Upper lobe of right lung (tissue), 1 donor: ENCODE measurements at places on chromosomes 4 and X. TPM values are rescaled to one million over a fixed set of nuclear protein-coding genes. Genes with fewer than 3 reads are reported as not detected.
A peak's percentile ranks its signal among the peaks of the same experiment; 100 is the strongest.

DNA sequence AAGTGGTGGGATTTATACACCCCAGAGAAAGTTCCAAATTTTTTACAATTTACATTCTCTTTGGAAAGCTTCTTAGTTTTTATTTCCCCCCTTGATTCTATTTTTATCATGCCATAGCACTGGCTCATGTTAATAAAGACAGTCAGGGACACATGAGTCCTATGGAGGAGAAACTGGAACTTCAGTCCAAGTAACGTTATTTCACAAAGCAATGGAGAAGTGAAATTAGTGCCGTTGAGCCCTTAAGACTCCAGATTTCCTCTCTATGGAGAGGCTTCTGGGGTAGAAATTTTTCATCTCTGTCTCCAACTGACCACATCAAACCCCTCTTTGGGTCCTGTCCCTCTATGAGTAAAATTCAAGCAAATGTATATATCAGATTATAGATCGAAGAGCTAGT, 12.8 kb upstream of the TASL start:
- no peak overlapping the region for H3K27ac ChIP-seq
- no peak overlapping the region for H3K4me3 ChIP-seq
- H3K27me3 ChIP-seq, result no peaks in the 10 kb centered on the region
- DNase-seq, result no peak
- H3K4me1 ChIP-seq, result no peaks in the 10 kb centered on the region
- H3K36me3 ChIP-seq, result no peaks in the 10 kb centered on the region

GRCh38 chr4:78650106-78651024, 98.8 kb downstream of the ANXA3 start:
- H3K36me3 ChIP-seq, result no peaks in the 10 kb centered on the region
- no peak overlapping the region for H3K4me3 ChIP-seq
- H3K4me1 ChIP-seq, result peaks cover 32% of the 10 kb centered on the region
- H3K27ac ChIP-seq, result peak overlapping the region; percentile 6
- no peaks in the 10 kb centered on the region for H3K27me3 ChIP-seq

DNA sequence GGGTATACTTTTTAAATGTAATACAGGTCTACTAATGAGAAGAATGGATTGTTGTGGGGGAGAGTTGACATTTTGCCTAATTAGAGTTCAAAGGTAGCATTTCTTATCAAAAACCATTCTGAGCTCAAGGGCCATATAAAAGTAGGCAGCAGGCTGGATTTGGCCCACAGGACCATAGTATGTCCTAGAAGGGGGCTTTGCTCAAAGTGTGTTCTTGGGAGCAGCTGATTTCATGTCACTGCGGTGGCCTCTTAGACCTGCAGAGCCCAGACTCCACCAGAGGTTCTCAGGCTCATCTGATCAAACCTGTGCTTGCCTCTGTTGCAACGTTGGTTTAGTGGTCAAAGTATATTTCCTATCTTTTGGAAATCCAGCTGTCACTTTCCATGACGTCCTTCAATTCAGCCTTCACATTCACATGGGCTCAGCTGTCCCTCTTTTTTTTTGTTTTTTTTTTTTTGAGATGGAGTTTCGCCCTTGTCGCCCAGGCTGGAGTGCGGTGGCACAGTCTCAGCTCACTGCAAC, 34.6 kb upstream of the TENM3 start:
- peaks cover 9% of the 10 kb centered on the region for H3K27me3 ChIP-seq
- H3K4me1 ChIP-seq, result no peaks in the 10 kb centered on the region
- H3K4me3 ChIP-seq, result no peak overlapping the region
- peak overlapping the region; percentile 24 for H3K27ac ChIP-seq
- no peak for DNase-seq

DNA sequence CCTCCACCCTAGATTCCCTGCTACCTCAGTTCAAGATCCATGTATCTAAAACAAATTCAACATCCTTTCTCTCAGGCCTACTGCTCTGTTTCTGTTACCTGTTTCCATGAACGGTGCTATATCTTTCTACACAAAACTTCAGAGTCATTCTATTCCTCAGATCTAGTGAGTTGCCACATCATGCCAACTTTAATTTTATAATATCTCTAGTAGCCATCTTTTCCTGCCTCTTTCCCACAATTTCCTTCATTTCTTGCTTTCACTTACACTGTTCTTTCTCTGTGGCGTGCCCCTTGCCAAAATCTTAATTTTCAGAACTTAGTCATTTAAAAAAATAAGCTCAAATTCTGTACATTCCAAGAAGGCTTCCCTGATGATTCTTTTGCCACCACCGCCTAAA, 15.2 kb downstream of the GUCY1A1 start:
- no peak overlapping the region for H3K4me3 ChIP-seq
- H3K27me3 ChIP-seq, result no peaks in the 10 kb centered on the region
- no peak overlapping the region for H3K27ac ChIP-seq
- H3K36me3 ChIP-seq, result no peaks in the 10 kb centered on the region

GRCh38 chr4:55965585-55965984, 16.8 kb downstream of the CEP135 start:
- H3K4me3 ChIP-seq, result no peak overlapping the region
- H3K27me3 ChIP-seq, result no peaks in the 10 kb centered on the region
- DNase-seq, result no peak
- H3K36me3 ChIP-seq, result peaks cover 15% of the 10 kb centered on the region
- H3K27ac ChIP-seq, result no peak overlapping the region

GRCh38 chr4:143184503-143185252, at the start of gene USP38:
TSS of gene USP38 (plus strand) at chr4:143184917. CDS start at chr4:143185451, 534 bp downstream.
- no peaks in the 10 kb centered on the region for H3K27me3 ChIP-seq
- H3K4me3 ChIP-seq, result peak within 1 kb of the TSS; percentile 87
- H3K4me1 ChIP-seq, result peaks cover 27% of the 10 kb centered on the region
- peak; percentile 96 for DNase-seq
- H3K27ac ChIP-seq, result peak within 1 kb of the TSS; percentile 94

GRCh38 chr4:154004507-154005170, 215.8 kb upstream of the SFRP2 start:
- no peak for DNase-seq
- peak overlapping the region; percentile 67 for H3K27ac ChIP-seq
- peaks cover 5% of the 10 kb centered on the region for H3K4me1 ChIP-seq
- H3K4me3 ChIP-seq, result no peak overlapping the region

Gene DUX4
- not detected for total RNA-seq

Gene GYG2
- 1.4 TPM for total RNA-seq

Gene PNMA3
- total RNA-seq, result 0.32 TPM

- peaks cover 17% of the 10 kb centered on the region for H3K27me3 ChIP-seq
- no peak for DNase-seq
- H3K4me3 ChIP-seq, result no peak overlapping the region
- no peaks in the 10 kb centered on the region for H3K4me1 ChIP-seq
These were observed 16.0 kb downstream of the PRDM8 start for GRCh38 chr4:80213117-80213815.

Gene PCDH18
- total RNA-seq, result 6.9 TPM

DNA sequence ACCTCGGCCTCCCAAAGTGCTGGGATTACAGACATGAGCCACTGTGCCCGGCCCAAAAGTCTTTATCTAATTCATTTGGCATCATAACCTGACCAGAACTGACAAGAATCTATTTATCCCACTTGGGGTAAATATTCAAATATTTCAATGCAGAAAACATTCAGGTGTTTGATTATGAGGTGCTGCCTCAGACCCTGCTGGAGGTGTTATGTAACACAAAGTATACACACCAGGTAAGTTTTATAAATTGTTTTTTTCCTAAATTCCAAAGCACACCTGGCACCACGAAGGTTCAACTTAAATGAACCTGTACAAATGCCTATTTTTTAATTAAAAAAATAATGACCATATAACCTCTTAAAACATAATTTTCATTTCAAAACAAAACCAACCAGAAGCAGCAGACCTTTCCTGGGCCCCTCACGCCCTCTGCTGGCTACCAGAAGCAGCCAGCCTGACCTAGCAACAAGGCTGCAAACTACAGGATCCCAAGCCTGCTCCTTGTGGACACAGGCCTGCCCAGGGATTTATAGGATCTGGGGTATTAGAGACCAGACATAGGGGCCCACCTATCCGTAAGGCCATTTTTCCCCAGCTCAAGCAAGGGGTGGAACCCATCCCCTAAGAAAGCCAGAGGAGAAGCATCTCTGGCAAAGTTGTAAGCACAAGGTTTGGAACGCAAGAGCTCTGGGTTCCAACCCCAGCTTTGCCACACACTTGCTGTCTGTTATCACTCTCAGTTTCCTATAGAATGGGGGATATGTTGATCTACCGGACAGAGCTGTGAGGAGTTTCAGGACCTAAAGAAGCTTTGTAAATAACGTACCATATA, 11.7 kb downstream of the OTUD5 start:
- no peaks in the 10 kb centered on the region for H3K27me3 ChIP-seq
- no peaks in the 10 kb centered on the region for H3K36me3 ChIP-seq
- H3K4me3 ChIP-seq, result no peak overlapping the region
- DNase-seq, result peak; percentile 66

DNA sequence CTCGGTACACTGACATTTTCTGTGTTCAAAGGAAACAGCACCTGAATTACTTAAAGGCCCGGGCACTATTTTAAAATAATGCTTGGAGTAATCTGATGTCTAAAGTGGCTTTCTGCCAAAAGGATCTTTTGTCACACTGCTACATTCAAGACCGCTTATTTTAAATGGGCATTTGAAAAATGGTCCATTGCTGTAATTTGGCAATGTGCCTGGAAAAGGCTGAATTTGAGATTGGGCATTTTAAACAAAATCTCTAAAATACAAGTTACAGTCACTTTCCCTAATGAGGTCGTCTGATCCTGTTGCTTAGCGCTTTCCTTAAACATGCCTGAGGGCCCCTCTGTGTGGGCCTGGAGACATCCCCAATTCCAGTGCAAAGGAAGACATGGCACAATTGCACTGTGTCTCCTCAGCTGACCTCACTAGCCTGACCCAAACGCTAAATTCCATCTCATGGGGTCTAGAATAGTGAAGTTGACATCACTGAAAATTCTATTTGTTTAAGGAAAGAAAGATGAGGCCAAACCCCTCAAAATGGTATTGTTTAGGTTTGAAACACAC, 214.2 kb downstream of the GPC3 start:
- H3K4me3 ChIP-seq, result no peak overlapping the region
- DNase-seq, result no peak
- no peak overlapping the region for H3K27ac ChIP-seq
- H3K4me1 ChIP-seq, result no peaks in the 10 kb centered on the region
- no peaks in the 10 kb centered on the region for H3K36me3 ChIP-seq

Gene MID2
- 25.2 TPM for total RNA-seq

DNA sequence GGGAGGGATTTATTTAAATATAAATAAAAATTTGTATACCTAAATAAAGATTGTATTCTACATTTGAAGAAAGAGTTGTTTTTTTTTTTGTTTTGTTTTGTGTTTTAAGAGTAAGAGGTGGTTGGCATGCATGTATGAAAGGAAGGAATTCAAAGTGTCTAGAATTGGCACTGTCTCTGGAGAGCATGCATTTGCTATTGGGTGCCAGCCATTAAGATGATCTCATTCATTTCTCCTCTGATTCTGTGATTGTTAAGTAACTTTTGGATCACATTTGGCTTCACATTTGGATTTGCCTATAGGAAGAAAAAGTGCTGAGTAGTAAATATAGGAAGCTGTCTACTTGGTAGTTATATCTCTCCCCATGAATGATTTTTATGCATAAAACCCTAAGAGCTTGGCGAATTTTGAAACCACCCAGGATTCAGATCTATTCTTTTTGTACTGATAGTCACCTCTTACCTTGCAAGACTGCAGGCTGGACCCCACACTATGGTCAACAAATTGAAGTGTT, 7.8 kb upstream of the BOD1L1 start:
- H3K36me3 ChIP-seq, result no peaks in the 10 kb centered on the region
- H3K27ac ChIP-seq, result no peak overlapping the region

DNA sequence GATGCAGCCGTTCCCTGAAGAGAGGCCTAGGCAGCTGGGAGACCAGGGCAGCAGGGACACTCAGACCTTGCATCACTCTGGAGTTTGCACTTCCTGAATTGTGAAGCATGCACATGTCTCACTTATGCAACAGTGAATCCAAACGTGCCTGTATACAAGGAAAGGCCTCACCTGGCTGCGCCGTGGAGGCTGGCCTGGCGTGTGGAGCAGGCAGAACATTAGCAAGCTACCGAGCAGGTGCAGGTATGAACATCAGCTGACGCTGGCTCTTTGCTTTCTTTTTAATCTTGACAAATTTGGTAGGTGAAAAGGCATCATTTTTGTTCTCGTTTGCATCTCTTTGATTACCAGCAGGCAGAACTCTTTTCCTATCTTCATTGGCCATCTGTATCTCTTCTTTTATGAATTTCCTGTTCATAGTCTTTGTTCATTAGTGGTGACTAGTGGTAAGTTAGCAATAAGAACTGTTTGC, 37.1 kb upstream of the IRAK1 start:
- peaks cover 4% of the 10 kb centered on the region for H3K36me3 ChIP-seq
- no peak overlapping the region for H3K4me3 ChIP-seq
- H3K27me3 ChIP-seq, result no peaks in the 10 kb centered on the region
- H3K27ac ChIP-seq, result no peak overlapping the region
- no peak for DNase-seq

GRCh38 chr4:33184657-33185290, 2464.6 kb downstream of the PCDH7 start:
- H3K27ac ChIP-seq, result no peak overlapping the region
- DNase-seq, result no peak

- H3K4me1 ChIP-seq, result peaks cover 3% of the 10 kb centered on the region
- no peak for DNase-seq
- no peak overlapping the region for H3K27ac ChIP-seq
- no peaks in the 10 kb centered on the region for H3K36me3 ChIP-seq
These were observed 178.3 kb downstream of the OPHN1 start for GRCh38 chrX:68254738-68255645.

DNA sequence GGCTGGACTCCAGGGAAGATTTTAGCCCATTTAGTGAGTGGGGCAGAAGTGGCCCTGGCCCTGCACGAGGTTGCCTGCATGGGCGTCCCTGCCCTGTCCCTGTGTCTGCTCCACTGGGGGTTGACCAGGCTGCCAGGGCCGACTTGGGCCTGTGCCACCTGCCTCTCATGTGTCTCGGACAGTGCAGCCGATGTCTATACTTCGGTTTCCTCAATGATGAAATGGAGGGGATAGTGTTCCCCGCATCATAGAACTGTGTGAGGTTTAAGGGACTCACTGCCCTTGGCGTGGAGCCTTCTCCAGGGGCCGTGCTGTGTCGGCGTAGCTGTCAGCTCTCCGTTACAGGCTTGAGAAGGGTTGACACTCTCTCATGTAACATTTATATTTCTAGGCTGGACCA, 27.0 kb upstream of the MSANTD1 start:
- H3K27ac ChIP-seq, result no peak overlapping the region
- H3K4me1 ChIP-seq, result peaks cover 17% of the 10 kb centered on the region
- no peak overlapping the region for H3K4me3 ChIP-seq
- peak; percentile 48 for DNase-seq
- no peaks in the 10 kb centered on the region for H3K27me3 ChIP-seq

DNA sequence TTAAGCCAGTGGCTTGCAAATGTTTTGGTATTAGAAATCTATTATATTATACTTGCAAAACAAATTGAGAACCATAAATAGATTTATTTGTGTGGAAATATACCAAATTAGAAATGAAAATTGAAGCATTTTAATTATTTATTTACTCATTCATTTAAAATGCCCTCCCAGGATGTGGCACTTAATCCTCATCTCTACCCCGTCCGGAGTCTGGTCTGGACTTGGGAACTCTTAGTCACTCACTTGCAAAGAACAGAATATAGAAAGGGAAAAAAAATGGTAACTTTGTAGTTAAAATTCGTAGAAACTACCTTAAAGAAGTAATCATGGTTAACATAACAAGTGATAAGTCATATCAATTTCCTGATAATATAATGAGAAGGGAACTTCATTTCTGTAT, 775.9 kb upstream of the INTU start:
- H3K27me3 ChIP-seq, result no peaks in the 10 kb centered on the region
- no peak overlapping the region for H3K4me3 ChIP-seq
- no peaks in the 10 kb centered on the region for H3K4me1 ChIP-seq
